Daoy (cell line): ENCODE measurements at places on chromosomes 11 and 22. TPM values are rescaled to one million over a fixed set of nuclear protein-coding genes. Genes with fewer than 3 reads are reported as not detected.

DNA sequence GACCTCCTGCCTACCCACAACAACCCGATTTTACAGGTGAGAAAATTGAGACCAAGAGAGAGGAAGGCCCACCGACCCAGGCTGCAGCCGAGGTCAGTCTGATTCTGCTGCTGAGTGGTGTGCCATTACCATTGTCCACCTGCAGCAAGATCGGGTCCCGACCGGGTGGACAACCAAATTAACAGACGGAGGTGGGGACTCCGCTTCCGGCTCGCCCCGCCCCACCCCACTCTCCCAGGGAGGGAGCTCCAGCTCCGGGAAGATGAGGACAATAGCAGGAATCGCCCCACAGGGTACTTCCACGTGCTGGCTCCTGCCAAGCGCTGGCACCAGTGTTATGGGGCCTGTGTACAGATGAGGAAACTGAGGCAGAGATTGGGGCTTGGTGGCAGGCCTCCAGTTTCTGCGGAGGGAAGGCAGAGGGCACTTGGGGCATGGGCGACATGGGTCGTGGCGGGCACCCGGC lies 425 bp upstream of the KDELR3 start:
- DNase-seq, result no peak

- DNase-seq, result peak; percentile 9
These were observed 106.0 kb upstream of the ASPHD2 start for GRCh38 chr22:26323013-26323412.

- no peak for DNase-seq
These were observed 7.6 kb downstream of the ST3GAL4 start for GRCh38 chr11:126362879-126363655.

Gene C22orf42
- total RNA-seq, result not detected in 2 replicates

- no peak for DNase-seq
These were observed 39.6 kb downstream of the GRAMD4 start for GRCh38 chr22:46659791-46660186.

DNA sequence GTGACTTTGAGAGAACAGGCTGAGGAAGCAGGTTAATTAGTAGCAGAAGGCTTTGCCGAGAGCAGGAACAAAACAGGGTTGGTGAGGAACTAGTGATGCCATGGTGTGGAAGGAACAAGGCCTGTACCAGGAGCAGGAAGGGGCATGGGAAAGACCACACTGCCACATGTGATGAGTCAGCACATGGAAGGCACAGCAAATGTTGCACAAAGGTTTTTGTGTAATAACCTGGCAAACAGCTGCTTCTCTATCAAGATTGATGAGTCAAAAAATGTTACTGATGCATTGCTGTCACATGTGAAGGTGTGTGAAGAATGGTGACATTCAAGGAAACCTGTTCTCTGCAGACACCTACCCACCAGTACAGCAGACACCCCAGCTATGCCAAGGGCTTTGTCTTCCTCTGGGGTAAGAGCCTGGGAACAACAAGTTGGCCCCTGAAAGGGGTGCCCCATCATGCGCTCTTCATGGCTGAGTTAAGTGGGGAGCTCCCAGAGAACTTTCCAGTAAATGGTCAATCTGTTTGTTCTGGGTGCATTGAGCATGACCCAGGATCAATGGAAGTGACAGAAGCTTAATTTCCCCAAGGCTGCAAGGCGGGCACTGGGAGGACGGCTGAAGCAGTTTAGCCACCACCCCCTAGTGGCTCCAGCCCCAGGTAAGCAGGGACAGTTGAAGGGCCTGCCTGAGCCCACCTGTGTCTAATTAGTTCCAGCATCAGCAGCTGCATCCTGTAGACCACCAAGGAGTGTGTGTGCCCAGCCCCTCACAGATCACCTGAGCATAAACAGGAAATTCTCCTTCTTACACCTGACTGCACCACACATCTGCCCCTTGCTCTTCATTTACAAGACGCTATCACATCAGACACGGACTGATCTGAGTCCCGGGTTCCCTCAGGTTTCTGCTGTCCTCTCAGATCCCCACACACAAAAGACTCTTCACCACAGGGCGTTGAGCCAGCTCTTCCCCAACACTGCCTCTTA lies 47.6 kb downstream of the GGTLC2 start:
- DNase-seq, result no peak

DNA sequence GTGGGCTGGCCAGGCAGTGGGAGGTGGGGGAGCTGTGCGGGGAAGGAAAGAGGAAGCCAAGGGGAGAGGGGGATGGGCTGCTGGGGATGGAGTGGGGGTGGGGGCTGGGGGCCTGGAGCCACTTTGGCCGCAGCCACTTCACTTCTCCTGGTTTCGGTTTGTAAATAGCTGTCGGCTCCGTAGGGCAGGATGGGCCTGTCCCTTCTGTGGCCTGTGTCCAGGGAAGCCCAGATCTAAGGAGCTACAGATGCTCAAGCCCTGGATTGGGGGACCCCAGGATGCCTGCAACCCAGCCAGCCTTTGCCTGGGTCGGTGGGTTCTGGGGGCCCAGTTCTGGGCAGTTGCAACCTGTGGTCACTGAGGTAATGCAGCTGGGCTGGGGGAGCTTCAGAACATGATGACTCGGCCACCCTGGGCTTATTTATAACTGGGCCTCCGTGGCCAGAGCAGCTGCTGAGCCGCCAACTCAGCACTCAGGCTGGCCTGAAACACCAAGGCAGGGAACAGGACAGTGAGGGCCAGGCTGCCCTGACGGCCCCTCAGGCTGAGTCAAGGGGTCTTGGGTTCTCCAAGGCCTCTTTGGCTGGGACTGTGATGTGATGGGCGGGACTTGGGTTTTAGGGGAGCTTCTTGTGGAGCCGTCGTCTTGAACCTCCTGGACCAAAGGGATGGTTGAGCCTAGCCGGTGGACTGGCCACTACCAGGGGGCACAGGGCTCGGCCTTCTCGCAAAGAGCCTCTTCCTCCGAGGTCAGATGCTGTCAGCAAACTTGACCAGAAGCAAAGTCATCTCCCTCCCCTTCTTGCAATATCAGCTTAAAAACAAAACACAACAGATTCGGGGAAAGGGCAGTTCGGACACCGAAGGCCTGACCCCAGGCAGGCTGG lies 15.0 kb upstream of the SLC39A13 start:
- no peak for DNase-seq

Gene OR8G5
- total RNA-seq, result not detected in 2 replicates

Gene PGA5
- total RNA-seq, result not detected in 2 replicates

Gene MOGAT2
- not detected in 2 replicates for total RNA-seq

- DNase-seq, result no peak
These were observed 21.4 kb upstream of the BMAL1 start for GRCh38 chr11:13256216-13256615.

DNA sequence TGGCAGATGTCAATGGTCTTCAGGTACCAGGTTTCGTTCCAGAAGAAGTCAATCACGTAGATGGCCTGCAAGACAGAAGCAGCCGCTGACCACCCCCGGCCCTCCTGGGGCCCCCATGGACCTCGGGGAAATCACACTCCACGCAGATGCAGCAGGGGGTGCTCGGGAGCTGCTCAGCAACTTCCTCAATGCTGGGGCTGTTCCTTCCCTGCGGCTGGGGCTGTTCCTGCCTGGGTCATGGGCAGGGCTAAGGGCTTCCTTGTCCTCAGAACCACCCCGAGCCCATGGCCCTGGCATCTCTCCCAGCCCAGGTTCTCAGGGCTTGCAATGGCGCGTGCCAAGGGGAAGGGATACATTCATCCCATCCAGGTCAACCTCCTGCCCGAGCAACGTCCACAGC lies 10.3 kb downstream of the DHCR7 start:
- DNase-seq, result no peak

DNA sequence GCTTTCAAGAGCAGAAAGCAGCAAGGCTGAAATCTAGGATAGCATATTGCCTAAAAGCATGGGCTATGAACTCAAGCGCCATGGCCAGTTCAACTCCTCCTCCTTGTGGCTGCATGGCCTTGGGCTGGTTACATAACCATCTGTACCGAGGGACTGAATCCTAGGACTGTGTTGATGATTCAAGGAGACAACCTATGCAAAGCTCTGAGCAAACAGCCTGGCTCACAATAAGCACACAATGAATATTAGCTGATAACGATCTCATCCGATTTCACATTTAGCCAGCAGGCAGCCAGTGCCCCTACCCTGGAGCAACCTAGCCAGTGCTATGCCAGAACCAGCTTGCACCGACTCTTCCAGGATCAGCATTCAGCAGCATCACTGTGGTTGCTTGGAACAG lies 698.4 kb downstream of the TBC1D22A start:
- no peak for DNase-seq

DNA sequence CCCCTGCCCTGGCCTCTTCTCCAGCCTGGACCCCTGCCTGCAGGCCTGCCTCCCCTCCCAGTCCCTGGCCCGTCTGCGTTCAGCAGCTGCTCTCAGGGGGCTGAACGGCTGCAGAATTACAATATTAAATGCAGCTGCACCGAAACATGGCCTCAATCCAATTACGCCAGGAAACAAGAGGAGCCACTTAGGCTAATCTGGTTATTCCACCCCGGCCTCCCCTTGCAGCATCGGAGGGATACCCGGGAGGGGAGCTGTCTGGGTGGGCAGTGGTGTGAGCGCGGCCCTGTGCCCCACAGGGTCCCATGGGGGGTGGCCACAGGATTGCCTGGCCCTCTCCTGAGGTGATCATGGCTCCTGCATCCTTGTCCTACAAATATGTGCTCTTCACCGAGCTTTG lies 42.6 kb downstream of the FLRT1 start:
- no peak for DNase-seq

DNA sequence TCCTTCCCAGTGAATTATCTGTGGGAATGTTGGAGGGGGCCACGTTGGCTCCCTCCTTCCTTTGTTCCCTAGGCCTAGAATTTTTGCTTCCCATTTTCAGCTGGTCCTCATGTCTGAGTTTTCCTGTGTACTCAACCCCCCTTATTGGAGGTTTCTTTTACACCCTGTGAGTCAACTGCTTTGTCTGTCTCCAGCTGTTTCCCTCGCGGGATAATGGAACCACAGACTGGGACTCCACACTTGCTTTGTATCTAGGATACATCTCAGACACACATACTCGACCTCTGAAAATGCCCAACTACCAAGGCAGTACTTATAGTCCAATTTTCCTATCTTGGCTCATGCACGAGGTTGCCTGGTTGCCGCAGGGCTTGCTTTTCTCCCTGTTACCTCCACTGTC lies 352.7 kb upstream of the MPPED2 start:
- peak; percentile 6 for DNase-seq

GRCh38 chr11:2461956-2462542 lies 17.2 kb downstream of the KCNQ1 start:
- no peak for DNase-seq

Gene SLCO2B1
- 0.15 and 0.51 TPM in 2 replicates for total RNA-seq

Gene APOL5
- total RNA-seq, result 0.69 TPM in 1 of 2 replicates, not detected in the other

- no peak for DNase-seq
These were observed 7.4 kb upstream of the EEF1G start for GRCh38 chr11:62580959-62581715.

- DNase-seq, result peak; percentile 48
These were observed 16.7 kb upstream of the SYT12 start for GRCh38 chr11:67006029-67006884.

GRCh38 chr11:73406619-73407018 lies 30.4 kb downstream of the RELT start:
- DNase-seq, result no peak

DNA sequence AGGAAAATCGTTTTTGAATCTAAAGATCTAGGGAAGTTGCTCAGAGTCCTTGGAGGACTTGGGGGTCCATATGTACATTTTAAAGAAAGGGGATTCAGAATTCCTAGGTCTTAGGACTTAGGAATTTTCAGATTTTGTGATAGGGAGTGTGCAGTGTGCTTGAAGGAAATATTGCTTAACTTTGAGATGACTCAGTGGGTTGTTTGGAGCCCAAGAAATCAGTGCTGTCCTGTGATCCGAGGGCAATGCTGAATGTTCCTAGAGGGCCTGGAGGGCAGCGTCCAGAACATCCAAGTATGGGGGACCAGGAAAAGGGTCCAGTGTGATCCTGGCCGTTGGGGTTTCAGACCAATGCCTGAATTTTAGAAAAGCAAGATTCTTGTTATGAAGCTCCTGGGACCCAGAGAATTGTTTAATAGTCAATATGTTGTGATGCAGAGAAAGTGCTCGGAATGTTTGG lies 3.1 kb upstream of the IGF2 start:
- peak; percentile 39 for DNase-seq

Gene CBX7
- total RNA-seq, result 0.24 and 0.63 TPM in 2 replicates

GRCh38 chr11:88206751-88207150 lies 31.5 kb upstream of the RAB38 start:
- no peak for DNase-seq

Gene MAPK11
- 1.3 and 4.8 TPM in 2 replicates for total RNA-seq

Gene FGF4
- total RNA-seq, result not detected in 2 replicates

- peak; percentile 91 for DNase-seq
These were observed 74.0 kb downstream of the ADAMTS15 start for GRCh38 chr11:130522284-130522961.

Gene SYCE3
- 0.51 TPM in 1 of 2 replicates, not detected in the other for total RNA-seq

- peak; percentile 52 for DNase-seq
These were observed 41.8 kb upstream of the KCNQ1OT1 start for GRCh38 chr11:2741377-2742131.

DNA sequence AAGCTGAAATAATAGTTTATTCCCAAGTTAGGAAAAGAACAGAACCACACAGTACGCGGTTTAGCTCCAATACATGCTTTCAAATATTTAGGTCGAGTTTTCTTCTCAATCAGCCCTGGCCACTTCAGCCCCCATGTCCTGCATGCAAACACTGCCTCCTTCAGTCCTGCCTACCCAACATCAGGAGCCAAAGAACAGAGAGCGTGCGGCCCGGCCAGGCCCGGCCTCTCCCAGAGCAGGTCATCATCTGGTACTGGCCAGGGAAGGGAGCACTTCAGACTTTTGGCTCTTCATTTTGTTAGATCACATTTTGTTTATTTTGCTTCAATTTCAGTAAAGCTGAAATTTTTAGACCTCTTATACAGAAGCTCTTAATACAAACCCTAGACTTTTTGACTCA lies 6.7 kb downstream of the BRD1 start:
- DNase-seq, result no peak

DNA sequence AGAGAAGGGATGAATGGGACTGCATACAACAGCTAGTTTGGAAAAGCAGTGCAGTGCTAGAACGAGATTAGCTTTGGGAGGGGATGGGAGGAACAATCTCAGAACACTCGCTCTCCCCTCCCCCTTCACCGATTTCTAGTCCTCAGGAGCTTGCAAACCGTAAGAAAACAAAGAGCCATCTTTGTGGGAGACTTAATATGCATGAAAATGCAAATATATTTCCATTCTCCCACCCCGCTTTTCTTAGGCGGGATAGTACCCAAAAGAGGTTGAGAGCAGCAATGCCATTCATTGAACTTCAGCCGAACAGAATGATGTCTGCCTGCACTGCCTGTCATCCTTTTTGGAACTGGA lies 1.1 kb downstream of the SPINDOC start:
- DNase-seq, result no peak

Gene RNF215
- 9.8 and 19.2 TPM in 2 replicates for total RNA-seq

- DNase-seq, result no peak
These were observed 1041.6 kb downstream of the BRD1 start for GRCh38 chr22:48785792-48786678.
